ENCODE measurements at places on chromosomes 16 and 17. TPM values are rescaled to one million over a fixed set of nuclear protein-coding genes. Genes with fewer than 3 reads are reported as not detected.

- DNase-seq, result no peak
Observed at GRCh38 chr17:81402981-81403467, 7.8 kb downstream of the BAHCC1 start.

Gene CCL2
- polyA plus RNA-seq, result 47.4 TPM

DNA sequence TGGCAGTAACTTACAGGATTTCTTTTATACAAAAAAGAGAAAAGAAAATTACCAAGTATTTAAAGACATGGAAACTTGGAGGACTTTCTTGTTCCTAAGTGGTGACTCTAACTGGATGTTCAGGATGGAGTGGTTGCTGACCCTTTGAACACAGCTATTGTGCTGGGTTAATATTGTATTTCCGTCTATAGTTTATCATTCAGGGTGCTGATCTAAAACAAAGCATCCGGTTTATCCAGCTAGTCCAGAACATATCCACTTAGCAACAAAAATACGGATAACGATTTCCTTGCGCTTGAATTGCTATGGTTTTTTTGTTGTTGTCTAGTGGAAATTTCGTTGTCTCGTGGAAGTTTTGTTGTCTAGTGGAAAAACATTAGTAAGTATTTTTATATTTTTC, 38.2 kb downstream of the SNTB2 start:
- DNase-seq, result no peak

GRCh38 chr17:81340607-81341515, 45.8 kb upstream of the SLC38A10 start:
- DNase-seq, result peak; percentile 86

DNA sequence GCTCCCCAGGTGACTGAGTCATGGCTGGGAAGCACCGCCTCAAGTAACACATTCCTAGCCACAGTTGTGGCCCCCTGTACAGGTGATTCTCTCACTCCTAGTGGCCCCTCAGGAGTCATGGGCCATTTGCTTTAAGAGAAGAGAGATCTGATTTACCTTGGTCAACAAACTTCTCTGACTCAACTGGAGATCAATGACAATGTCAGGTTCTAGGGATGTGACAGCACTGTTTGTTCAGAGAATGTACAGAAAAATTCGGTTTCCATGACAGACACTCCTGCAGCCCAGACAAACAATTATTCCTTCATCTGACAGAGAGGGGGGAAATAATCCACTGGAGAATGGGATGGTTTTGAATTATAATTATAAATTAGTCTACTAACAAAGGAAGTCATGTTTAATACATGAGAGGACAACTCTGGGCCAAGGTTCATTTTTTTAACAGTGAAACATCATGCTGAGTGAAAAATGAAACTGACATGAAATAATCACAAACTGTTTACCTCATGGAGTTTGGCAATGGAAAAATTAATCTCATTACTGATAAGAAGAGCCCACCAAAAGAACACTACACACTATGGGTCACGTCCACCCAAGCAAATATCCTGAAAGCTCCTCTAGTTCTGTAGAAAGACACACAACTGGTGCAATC, 9.7 kb downstream of the ERN1 start:
- DNase-seq, result no peak

Gene PYDC1
- polyA plus RNA-seq, result not detected

GRCh38 chr16:29891525-29892457, 7.6 kb downstream of the SEZ6L2 start:
- no peak for DNase-seq

DNA sequence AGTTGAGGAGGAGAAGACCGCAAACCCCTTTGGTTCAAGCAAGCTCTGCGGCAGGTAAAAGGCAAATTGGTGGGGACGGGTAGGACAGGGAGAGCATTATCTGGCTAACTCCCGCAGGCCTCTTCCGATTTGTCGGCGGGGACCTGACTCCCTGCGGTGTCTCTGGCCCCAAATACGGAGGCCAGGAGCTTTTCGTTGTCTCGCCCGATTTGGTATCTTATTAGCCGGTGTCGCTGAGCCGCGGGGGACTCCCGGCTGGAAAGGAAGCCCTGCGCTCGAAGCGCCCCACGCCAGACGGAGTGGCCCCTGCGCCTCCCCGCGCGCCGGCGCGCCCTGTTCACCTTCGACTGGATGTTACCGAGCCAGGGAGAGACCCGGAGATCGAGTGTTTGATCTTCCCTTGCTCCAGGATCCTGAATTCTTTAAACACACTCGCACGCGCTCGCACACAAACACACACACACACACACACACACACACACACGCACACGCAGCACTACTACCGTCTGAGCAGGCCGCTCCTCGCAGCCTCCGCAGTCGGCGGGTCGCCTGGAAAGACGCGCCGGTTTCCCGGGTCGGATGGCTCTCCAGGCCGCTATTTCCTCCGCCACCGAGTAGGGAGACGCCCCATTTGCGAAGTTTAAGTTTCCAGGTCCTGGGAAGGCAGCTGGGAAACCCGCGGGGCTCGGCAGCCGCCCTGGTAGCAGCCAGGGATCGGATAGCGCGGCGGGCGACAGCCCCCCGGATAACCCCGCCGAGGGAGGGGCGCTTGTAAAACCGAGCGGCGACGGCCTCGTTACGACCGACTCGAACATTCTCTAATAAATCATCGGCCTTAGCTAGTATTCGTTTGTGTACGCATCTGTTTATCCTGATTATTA, 3.3 kb downstream of the PRAC1 start:
- DNase-seq, result no peak

Gene ABCC11
- 0.18 TPM for polyA plus RNA-seq

DNA sequence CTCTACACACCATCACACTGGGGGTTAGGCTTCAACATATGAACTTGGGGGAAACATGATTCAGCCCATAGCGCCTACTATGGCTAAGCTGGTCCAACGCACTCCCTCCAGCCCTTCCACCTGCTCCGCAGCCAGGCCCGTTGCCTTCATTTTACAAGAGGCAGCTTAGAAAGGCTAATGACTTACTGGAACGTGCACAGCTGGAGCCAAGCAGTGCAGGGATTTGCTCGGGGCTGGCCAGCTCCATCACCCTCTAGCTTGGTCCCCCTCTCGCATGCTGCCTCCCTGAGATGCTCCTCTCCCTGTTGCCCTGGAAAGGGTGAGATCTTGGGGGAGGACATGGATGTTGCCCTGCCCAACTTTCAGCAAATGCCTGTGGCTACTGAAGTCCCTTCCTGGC, 2.8 kb upstream of the CACNG1 start:
- DNase-seq, result no peak

GRCh38 chr16:27969574-27969973, 93.9 kb downstream of the GSG1L start:
- DNase-seq, result no peak

DNA sequence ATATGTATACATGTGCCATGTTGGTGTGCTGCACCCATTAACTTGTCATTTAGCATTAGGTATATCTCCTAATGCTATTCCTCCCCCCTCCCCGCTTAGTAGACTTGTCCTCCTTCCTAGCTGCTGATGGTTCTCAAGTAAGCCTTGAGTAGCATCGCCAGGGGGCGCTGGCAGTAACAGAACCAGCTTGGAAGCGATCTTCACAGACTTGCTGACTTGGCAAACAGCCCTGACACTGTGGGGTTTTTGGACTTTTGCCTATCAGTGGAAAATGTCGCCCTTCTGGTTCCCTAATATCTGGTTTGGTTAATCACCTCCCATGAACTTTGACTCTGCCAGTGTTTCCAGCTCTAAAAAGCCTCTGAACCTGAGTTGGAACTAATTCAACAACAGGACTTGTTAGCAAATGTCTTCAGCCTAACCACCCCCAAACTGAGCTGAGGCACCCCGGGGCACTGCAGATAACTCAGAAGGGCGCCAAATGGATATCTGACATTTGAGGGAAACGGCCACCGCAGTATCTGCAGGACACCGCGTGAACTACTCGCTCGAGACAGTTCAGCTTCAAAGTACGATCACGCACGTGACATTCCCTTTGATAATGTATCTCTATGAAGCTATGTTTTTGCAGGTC, 15.4 kb upstream of the SPATA32 start:
- peak; percentile 81 for DNase-seq

DNA sequence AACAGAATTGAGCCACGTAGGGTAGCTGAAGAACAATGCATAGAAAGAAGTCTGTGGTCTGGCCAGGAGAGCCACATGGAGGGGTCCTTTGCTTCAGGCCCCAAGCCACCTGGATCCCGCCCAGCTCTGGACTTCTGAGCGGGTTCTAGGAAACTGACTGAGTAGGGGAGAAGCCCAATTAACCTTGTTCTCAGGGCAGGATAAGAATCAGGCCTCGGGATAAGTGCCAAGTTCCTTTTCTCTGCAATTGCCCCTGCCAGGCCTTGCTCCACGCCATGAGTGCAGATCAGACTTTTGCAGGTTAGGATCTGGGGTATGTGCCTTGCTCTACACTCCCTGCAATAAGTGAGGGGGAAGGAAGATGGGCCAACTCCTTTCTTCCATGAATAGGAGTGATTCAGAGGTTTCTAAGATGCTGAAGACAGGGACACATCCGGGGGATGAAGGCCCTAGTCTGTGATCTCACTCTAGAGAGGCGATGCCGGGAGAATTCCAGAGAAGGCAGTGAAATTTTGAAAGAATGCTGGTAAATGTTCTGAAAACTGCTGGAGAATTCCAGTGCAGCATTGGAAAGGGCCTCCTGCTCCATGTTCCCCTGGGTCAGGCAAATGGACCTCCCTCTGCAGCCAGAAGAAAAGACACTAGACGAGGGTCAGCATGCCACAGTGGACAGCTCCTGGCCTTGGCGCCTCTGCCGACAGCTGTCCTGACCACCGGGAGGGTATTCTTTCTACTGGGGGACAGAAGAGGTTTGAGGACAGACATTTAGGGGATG, 5.8 kb downstream of the NEUROD2 start:
- no peak for DNase-seq

- DNase-seq, result no peak
Observed at GRCh38 chr16:84607694-84608093, 10.2 kb downstream of the COTL1 start.

DNA sequence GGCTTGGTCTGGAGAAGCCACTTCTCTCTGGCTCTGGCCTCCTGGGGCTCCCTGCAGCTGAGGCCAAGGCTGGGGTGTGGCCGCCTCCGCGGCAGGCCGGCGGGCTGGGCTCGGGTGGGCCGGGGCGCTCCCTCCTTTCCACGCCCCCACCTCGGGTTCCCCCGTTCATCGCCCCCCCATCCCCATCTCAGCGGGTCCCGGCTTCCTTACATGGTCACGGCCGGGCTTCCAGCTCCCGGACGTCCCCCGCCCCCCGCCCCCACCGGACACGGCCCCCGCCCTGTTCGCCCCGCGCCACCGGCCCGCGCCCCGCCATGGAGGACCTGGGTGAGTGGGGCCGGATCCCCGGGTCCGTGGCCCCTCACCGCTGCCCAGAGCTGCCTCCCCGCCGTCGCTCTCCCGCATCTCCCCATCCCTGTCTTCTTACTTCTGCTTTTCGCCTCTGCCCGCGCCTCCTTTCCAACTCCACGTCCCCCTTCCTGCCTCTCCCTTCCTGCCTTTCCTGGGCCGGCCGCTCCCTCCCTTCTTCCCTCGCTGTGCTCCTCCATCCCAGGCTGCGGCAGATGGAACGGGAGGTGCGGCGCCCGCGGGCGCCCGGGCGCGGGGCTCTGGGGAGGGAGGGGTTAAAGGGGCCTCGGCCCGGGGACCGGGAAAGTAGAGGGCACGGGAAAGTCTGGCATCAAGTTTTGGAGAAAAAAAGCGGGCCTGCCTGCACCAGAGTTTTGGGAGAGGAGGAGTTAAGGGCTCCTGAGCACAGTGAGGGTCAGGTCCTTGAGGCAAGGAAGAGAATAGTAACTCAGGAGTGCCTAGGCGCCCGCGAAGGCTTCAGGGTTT, at the start of gene TGFB1I1:
TSS of gene TGFB1I1 (plus strand) at position 278 of the 834 bp plus-strand sequence. CDS start at position 315, 37 bp downstream.
- peak; percentile 60 for DNase-seq

- no peak for DNase-seq
Observed at GRCh38 chr16:56728980-56729734, 772 bp upstream of the NUP93 start.

DNA sequence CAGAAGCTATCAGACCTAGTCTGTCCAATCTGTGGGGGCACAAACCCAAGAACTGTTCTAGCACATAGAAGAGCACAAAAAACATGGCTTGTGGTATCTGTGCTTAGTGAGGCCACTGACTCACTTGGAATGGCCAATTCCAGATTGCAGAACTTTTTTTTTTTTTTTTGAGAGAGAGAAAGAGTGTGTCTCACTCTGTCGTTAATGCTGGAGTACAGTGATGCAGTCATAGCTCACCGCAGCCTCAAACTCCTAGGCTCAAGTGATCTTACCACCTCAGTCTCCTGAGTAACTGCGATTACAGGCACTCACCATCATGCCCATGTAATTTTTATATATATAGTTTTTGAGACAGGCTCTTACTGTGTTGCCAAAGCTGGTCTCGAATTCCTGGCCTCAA, 77.2 kb upstream of the CLEC3A start:
- DNase-seq, result no peak

DNA sequence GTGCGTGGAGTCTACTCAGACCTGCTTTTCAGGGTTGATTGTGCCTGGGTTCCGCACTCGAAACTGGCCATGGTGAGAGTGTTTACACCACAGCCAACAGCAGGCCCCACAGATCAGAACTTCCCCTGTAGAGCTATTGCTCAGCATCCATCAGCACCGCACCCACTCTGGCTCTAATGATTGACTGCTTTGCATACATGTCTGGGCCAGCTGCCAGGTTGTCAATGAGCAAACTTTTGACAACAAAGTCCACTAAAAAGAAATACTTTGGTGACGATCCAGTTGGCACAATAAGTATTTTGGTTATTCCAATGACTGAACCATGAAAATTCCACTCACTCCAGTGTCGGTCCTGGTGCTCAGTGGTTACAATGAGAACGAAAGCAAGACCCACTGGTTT, 190.7 kb downstream of the FOXL1 start:
- peak; percentile 9 for DNase-seq

DNA sequence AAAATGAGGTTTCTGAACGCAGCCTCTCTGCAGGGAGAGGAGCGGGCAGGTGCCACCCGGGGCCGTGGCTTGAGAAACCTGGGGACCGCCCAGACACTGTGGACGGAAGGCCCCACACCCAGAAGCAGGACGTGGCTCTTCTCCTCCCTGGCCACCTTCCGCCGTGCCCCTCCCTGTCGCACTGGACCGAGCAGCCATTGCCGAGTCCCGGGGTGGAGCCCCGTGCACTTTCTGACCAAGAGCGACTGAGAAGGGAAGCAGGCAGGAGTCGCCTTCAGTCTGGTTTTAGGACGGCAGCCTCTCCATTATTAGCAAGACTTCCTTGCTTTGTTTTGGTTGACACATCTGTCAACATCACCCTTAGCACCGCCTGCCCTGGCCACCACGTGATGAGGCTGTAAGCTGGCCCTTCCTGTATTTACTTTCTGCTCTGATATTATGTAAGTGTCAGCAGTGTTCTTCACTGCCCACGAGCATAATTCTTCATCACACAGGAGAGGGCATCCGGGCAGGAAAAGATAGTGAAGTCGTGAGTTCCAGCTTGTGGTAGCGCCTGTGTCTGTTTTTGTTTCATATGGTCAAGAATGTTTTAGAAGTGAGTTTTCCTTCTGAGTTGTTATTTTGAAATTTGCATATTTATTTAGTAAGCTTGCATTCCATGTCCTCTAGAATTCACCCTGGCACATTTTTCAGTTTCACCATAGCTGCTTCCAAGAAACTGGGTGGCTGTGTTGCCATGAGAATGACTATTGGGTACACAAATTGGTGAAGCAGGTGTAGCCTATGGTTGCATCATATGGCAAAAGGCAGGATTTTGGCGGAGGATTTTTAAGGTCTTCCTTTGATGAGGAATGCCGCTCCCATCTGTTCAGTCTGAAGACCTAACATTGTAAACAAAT, 1.0 kb downstream of the HERPUD1 start:
- peak; percentile 85 for DNase-seq

- no peak for DNase-seq
Observed at GRCh38 chr17:10126616-10127501, 71.5 kb downstream of the GAS7 start.

Gene ZCCHC14
- 31.9 TPM for polyA plus RNA-seq

- DNase-seq, result no peak
Observed at GRCh38 chr16:19361587-19361986, 56.1 kb upstream of the TMC5 start.

All from left lung (tissue), 14 donors.